ENCODE measurements at places on chromosomes 1 and 21. TPM values are rescaled to one million over a fixed set of nuclear protein-coding genes. Genes with fewer than 3 reads are reported as not detected.

DNA sequence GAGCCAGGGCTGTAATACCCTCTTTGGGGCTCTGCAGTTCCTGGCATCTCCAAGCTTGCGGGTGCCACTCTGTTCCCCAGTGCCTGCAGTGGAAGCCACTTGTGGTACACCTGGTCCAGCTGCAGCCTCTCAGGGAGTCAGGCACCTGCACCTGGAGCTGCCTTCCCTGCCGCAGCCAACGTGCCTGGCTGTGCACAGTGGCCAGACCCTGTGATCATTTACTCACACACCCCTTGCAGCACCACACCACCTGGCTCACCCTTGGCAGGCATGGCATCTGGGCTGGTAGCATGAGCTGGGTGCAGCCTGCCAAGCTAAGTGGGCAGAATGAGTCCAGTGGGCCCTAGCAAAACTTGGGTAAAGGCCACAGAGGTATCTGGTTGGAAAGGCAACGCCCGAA is 51.1 kb upstream of the NTPCR start:
- H3K4me1 ChIP-seq: no peaks in the 10 kb centered on the region
- no peaks in the 10 kb centered on the region for H3K36me3 ChIP-seq
- DNase-seq: no peak
- no peak overlapping the region for H3K4me3 ChIP-seq
- H3K27ac ChIP-seq: no peak overlapping the region
- no peaks in the 10 kb centered on the region for H3K27me3 ChIP-seq

DNA sequence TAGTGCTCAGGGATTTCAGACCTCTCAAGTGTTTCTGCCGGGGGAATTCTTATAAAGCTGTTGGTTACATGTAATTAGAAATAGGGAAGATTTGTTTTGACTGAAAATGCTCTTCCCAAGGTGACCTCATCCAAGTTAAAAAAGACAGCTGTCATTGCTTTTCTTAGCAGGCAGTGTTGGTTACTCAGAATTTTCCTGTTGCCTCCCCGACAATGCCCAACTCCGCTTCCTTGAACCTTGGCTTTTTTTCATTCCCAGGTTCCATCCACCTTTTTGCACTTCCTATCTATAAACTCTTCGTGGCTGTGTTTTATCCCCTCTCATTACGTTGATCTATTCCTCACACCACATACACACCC is 825 bp upstream of the DPH5 start:
- DNase-seq: no peak
- H3K4me1 ChIP-seq: no peaks in the 10 kb centered on the region
- peak overlapping the region; percentile 85 for H3K4me3 ChIP-seq
- peaks cover 3% of the 10 kb centered on the region for H3K36me3 ChIP-seq
- no peak overlapping the region for H3K27ac ChIP-seq

DNA sequence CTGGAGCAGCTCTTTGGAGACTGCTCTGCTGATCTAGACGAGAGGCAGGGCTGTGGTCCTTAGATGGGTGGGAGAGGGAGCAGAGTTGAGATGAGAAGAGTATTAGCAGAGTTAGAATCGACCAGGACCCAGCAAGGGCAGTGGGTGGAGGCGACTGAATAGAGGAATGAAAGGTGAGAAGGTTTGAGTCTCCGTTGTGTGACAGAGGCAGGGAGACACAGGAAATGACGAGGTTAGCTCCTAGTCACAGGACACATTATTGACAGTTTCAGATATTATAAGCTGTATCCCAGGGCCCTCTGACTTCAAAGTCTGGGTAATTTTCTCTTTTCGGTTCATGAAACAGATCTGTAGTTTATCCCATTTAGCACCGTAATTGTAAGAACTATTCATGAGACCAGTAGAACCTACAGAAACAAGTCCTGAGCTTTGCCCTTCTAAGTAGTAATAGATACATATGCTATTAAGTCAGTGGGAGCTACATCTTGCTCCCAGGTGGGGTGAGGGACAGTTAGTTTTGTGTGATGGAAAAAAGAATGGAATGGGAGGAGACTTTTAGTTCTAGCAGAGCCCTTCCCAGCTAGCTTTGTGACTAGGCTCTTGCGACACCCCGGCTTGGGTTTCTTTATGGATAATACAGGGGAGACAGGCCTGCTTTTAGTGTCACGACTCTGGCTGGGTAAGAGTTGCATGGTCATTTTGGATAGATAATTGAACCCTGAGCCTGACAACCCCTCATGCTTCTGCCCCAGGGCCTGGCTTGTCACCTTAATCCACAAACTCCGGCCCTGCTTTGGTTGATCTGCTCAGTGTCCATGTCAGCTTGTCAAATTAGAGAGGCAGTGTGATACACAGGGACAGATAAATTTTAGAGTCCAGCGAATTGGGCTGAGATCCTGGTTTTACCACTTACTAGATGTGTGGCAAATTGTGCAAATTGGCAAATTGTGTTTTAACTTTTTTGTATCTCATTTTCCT is 70.2 kb downstream of the UCK2 start:
- peaks cover 26% of the 10 kb centered on the region for H3K4me1 ChIP-seq
- peaks cover 23% of the 10 kb centered on the region for H3K36me3 ChIP-seq
- no peak overlapping the region for H3K4me3 ChIP-seq
- H3K27ac ChIP-seq: no peak overlapping the region

DNA sequence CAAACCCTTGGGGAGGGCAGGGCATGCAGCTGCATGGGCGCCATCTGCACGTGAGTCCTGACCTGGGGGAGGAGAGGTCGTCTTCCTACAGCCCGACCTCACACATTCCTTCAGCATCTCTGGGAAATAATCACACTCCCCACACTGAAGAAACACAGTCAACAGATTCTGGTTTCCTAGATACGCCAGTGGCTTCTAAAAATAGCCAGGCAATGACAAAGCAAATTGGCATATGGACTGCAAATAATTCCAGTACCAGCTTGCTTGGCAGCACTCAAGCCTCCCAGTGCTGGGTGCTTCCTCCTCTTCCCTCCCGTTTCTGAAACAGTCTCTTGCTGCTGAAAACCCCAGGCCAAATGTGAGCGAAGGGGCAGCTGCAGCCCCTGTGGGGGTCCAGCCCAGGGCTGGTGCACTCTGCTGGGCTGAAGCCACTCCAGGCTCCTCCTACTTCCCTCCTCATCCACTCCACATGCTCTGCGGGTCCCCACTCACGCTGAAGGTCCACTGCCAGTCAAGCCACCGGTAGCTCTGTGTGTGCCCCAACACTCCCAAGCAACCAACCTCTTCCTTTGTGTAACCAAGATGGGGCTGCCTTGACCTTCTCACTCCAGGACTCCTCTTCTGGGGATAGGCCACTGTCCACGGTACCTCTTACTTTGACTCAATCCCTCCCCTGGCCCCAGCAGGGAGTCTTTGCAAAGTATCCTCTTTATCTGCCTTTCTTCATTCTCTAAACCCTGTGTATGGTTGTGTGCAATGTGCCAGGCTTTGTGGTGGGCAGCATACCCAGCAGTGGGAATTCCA is 69.0 kb downstream of the KCND3 start:
- DNase-seq: no peak
- peaks cover 29% of the 10 kb centered on the region for H3K4me1 ChIP-seq
- H3K4me3 ChIP-seq: no peak overlapping the region
- no peaks in the 10 kb centered on the region for H3K27me3 ChIP-seq

DNA sequence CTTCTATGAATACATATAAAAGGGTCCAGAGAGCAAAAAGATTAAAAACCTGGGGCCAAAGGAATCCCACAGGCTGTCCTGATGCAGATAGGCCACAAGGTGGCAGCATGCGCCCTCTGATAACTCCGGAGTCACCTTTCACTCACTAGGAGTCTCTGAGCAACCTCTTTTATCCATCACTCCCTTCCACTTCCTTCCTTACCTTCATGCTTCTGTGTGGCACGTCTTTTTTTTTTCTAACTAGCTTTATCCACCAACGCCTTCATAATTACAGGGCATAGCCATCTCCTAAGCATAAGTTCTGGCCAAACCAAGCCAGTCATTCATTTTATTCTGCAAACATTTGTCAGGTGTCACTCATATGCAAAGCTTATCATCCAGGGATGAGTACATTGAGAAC is 3.9 kb upstream of the PGLYRP4 start:
- no peaks in the 10 kb centered on the region for H3K27me3 ChIP-seq
- H3K36me3 ChIP-seq: no peaks in the 10 kb centered on the region
- no peak overlapping the region for H3K27ac ChIP-seq
- no peaks in the 10 kb centered on the region for H3K4me1 ChIP-seq

- no peak overlapping the region for H3K27ac ChIP-seq
- no peaks in the 10 kb centered on the region for H3K4me1 ChIP-seq
- no peaks in the 10 kb centered on the region for H3K36me3 ChIP-seq
These were observed 30.9 kb downstream of the SLC35F3 start for GRCh38 chr1:233935297-233935868.

GRCh38 chr1:203663821-203664220 is 37.2 kb downstream of the ATP2B4 start:
- no peak overlapping the region for H3K27ac ChIP-seq
- peaks cover 6% of the 10 kb centered on the region for H3K36me3 ChIP-seq
- no peak for DNase-seq
- H3K4me1 ChIP-seq: peaks cover 15% of the 10 kb centered on the region
- no peaks in the 10 kb centered on the region for H3K27me3 ChIP-seq

DNA sequence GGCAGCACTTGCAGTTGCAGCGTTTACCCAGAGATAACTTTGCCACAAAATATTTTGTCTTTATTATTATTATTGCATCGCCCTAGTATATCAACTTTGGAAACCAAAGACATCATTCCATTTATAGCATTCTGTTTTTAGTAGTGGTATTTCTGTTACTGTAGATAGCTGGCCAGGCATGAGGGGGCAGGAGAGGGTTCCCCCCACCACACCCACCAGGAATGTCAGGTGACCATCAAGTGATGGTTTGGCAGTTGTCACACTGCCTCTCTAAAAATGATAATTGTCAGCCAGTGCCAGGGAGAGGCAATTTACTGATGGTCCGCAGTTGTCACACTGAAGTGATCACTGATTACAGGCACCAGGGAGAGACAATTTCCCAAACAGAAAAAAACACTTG is 135.6 kb downstream of the TSEN15 start:
- no peaks in the 10 kb centered on the region for H3K27me3 ChIP-seq
- no peaks in the 10 kb centered on the region for H3K36me3 ChIP-seq
- no peak for DNase-seq
- no peak overlapping the region for H3K27ac ChIP-seq
- H3K4me3 ChIP-seq: no peak overlapping the region

BMP8A gene
- total RNA-seq: 3.5 TPM

TCP10L gene
- total RNA-seq: 2.1 TPM

FAAH gene
- 14.3 TPM for total RNA-seq

TSPEAR gene
- 0.66 TPM for total RNA-seq

EPS8L3 gene
- not detected for total RNA-seq

BARHL2 gene
- total RNA-seq: 0.44 TPM
